Hematopoietic multipotent progenitor cell treated with erythropoietin and hydrocortisone succinate and interleukin-3 and kit ligand, for 8 days (in vitro differentiated cells): ENCODE measurements at places on chromosomes 3 and 15.

GRCh38 chr3:153503873-153504272 is 341.8 kb downstream of the RAP2B start:
- no peak for DNase-seq

DNA sequence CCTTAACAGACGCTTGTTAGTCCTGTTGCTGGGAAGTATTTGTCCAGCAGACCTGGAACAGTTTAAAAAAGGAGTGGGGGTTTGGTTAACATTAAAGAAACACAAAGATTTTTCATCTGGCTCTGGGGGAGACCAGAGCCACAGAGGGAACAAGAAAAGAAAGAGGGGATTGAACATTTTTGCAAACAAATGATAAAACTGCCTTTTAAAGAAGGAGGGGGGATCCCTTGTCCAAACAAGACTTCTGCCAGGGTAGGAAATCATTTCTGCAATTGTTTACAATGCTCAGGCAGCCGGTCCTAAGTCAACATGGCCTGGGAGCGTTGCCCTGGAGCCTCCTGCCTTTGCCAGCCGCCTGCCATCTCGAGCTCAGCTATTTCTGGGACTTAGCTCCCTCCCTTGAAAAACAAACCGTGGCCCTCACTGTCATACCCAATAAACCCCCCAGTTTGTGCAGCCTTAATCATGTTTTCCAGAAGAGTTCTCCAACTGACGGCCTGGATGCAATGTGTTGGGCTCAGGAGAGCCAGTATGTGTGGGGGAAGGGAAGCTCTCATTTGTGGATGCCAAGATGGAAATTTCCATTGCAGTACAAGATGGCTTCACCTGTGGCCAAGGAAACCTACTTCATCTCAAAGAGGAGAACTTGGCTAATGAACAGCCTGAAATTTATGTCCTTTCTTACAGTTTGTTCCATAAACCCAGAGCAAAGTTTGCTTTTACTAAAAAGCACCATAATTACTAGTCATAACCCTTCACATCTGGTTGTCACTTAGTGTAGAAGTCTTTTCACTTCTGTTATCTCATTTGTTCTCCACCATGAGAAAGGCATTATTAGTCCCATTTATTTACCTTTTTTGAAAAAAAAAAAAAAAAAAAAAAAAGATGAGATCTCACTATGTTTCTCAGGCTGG is 75.9 kb upstream of the RNU6-1 start:
- no peak for DNase-seq

DNA sequence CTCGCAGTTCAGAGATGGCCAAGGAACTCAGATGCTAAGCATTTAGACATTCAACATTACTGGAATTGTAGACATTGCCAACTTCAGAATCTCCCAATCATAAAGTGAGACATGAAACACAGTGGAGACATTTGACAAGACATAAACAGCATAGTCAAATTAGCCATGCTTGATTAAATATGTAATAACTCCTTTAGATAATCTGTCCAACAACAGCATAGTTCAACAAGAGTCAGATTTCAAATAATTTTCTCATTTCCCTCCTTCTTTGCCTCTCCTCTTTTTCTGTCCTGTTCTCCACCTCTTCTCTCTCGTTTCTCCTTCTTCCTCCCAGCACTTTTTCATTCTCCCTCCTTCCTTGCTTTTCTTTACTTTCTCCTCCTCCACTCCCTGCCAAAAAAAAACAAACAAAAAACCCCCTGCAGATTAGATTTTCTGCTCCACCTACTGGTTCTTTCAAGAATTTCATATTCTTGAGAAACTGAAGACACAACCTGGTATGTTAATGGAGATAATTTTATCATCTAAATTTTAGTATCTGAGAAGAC is 20.2 kb downstream of the CPOX start:
- DNase-seq, result peak; percentile 71

DNA sequence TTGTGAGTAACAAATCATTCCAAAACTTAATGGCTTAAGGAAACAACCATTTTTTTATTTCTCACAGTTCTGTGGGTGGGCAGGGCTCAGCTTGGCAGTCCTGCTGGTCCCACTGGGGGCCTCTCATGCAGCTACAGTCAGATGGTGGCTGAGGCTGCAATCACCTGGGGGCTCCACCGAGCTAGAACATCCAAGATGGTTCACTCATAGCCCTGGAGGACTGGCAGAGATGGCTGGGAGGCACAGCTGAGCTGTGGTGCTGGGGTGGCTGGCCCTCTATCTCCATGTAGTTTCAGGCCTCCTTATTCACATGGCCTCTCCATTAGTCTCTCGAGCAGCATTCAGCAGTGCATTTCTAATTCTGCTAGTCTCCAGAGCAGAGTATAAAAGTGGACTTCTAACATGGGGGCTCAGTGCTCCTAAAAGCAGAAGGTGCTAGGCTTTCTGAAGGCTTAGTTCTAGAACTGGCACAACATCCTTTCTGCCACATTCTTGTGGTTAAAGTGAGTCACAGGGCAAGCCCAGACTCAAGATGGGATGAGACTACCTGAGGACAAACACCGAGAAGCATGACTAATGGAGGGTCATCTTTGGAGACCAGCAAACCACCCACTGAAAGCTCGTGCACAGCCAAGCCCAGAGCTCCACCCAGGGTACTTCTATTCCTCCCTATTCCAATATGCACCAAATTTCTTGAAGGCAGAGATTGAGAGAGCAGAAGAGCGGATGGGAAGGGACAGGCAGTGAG is 6.3 kb downstream of the CAV3 start:
- no peak for DNase-seq

- no peak for DNase-seq
Measured at GRCh38 chr3:195548501-195548900, 5.4 kb upstream of the PPP1R2 start.

- DNase-seq, result no peak
Measured at GRCh38 chr3:155991847-155992246, 121.4 kb downstream of the GMPS start.

DNA sequence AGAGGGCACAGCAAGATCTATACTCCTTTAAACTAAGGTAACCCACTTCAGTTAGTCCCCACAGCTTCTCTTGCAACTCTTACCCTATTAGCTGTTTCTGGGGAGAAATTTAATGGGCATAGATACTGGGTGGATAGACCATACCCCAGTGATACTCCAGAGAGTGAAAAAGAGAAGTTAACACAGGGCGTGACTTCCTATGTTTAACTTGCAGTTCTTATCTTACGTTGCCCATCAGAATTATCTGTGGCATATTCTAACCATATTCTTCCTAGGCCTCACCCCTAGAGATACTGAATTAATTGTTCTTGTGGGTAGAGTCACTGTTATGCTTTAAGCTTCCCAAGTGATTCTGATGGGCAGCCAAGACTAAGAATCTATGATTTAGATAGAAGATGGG is 485.4 kb upstream of the TPRG1 start:
- DNase-seq, result peak; percentile 47

DNA sequence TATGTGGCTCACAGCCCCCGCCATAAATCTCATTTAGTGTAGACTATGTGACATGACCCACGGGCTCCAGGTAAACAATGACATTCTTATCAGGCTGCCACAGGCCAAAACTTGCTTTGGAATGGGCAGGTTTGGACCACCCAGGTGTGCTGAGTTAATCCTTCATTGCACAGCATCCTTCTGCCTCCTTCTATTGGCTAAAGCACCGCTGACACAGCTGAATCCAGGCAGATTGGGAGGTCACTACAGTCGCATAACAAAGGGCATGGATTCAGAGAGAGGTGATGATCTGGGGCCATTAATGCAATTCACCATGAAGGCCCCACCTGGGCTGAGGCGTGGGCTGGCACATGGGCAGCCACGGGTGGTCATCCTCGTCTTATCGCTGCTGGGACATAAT is 47.8 kb upstream of the GALNT15 start:
- DNase-seq, result no peak

DNA sequence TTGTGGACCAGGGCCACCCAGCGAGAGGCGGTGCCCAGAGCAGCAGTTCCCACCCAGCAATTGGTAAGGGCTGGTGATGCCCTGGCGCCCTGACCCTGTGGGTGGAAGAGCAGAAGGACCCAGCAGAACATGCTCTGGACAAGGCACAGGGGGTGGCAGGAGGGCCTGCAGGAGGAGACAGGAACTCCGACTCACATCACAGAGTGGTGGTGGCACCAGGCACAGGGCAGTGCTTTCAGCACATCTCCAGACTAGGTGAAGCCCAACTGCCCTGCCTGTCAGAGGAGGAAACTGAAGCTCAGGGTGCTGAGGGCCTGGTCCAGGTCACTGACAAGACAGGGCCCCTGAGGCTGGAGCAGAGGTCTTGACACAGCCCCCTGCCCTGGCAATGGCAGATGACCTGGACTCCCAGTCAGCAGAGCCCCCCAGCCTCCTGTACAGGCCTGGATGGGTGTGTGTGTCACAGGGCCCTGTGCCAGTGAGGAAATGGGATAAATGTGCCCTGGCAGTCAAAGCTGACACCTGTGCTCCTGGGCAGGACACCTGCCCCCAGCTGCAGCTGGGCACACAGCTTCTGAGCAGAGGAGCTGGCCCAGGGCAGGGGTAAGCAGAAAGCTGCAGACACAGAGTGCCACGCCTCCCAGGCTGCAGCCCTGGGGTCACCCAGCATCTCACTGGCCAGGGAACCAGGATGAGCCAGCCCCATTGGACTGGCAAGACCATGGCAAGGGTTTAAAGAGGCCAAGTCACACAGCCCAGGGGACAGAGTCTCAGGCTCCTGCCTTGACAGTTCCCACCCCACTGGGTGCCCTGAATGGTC is 11.4 kb downstream of the KLF15 start:
- no peak for DNase-seq

DNA sequence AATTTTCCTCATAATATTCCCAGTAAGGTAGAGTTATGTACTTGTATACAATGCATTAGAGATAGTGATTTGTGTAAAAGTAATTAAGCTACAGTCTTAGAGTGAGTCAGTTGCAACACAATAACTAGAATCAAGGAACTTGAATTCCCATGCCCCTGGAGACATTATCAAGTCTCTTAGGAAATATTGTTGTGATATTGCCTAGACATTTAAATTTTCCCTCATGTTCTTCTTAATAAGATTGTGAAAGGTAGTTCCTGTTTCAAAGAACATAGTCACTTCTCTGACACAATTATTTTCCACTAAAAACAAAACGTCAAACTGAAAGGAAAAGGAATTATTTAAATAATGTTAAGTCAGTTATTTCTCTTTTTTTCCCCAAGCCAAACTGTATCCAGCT is 13.0 kb upstream of the ATP1B3 start:
- DNase-seq, result no peak

DNA sequence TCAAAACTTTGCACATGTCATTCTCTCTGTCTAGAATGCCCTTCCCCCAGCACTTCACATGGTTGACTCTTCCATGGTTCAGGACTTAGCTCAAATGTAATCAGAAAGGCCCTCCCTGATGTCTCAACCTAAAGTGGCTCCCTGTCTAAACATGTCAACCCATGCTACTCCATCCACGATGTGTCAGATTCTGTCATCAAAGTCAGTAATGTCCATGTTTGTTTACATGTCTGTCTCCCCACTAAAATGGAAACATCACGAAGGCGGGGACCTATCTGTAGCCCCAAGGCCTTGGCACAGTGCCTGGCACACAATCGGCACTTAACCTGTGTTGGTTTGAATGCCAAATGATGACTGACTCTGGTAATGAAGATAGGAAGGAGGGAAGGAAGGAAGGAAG is 20.8 kb upstream of the SNTN start:
- no peak for DNase-seq
